Gastroesophageal sphincter (tissue), 4 donors: ENCODE measurements at places on chromosomes 3 and 15. TPM values are rescaled to one million over a fixed set of nuclear protein-coding genes. Genes with fewer than 3 reads are reported as not detected.

- ATAC-seq: no peak
Observed at GRCh38 chr3:143571548-143571947, 276.7 kb downstream of the SLC9A9 start.

DNA sequence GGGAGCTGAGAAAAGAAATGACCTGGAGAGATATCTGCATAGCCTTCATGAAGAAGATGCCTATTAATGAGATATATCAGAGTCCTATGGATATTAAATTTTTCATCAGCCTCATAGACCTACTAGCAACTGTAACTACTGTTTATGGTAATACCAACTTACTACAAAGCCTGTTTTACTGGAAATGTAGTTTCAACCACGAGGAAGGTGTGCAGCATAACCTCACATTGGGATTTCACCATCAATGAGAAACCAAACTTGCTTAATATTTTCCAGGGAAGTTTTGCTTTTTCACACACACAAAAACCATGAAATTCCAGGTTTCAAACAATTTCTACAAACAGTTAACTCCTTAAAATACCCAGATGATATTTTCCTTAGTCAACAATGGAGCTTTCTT, 31.4 kb downstream of the FAM240A start:
- ATAC-seq: no peak

GRCh38 chr15:48641416-48641815, 4.1 kb downstream of the FBN1 start:
- no peak for ATAC-seq

DNA sequence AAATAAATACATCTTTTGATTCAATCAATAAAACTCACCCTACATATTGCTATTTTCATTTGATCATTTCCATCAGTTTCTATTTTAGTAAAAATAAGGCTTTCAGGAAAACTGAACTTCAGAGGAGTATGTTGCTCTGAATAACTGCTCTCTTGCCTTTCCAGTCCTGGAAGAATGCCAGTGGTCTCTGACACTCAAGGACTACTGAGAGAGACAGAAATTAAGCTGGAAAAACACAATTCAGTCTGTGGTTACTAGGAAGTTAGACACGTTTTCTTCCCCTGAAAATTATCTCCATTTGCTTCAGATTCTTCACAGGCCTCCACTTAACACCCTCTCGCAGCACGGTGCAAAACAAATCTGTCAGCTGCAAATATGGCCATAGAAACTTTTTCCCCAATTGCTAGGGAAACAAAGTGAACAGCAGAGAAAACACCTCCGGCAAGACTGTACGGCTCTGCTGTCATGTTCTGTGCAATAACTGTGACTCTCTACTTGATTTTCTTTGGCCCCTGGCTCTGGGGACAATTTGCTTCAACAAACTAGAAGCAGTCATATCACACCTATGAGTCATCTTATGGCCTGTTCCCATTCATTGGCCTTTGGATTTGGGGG, 353.0 kb downstream of the MAGI1 start:
- no peak for ATAC-seq

GRCh38 chr15:50049871-50050270, 69.2 kb downstream of the ATP8B4 start:
- no peak for ATAC-seq

DNA sequence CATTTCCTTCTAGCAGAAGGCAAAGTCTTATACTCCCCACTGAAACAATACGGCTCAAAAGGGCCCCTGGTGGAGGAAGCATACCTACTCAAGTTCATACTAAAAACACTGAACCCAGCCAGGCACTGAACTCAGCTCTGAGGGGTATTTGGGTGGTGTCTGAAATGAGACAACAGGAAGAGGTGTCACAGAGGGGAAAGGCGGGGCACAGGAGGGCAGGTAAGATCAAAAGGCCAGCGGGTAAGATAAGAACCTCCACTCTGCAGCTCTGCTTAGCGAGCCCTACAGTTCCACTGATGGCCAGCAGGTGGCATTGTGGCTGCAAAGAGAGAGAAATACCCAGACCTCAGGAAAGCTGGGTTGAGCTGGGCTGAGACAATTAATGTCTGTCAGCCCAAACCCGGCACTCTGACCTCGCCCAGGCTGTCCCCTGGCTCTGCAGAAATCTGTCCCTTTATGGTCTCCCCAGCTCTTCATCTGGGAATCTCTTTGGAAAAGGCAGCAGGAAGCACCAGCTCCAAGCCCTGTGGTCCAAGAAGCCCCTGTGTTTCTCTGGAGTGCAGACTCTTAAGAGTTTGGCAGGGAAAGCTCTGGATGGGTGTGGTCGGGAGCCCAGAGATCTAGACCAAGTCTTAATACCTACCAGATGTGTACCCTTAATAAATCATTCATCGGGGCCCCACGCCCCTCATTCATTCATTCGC, 8.4 kb downstream of the MFGE8 start:
- peak; percentile 80 for ATAC-seq

GRCh38 chr3:53881691-53882593, at the start of gene ACTR8:
TSS of gene ACTR8 (minus strand) at chr3:53882152. CDS start at chr3:53882101, 51 bp downstream.
- ATAC-seq: peak; percentile 98

DNA sequence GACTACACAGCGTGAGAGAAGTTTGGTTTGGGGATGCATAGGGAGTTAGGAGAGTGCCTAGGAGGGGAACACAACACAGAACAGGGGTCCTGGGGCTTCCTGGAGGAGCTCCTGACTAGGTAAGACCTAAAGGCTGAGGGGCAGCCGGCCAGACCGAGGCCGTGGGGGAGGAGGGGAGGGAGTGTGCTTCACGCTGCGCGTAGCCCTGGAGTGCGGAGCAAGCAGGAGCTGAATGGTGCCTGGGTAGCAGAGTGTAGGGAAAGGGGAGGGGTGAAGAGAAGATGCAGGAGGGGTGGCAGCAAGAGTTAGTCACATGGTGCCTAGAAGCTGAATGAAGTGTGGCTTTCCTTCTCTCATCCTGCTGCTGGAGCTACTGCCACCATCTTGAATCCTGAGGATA, 32.4 kb upstream of the HHATL start:
- no peak for ATAC-seq

DNA sequence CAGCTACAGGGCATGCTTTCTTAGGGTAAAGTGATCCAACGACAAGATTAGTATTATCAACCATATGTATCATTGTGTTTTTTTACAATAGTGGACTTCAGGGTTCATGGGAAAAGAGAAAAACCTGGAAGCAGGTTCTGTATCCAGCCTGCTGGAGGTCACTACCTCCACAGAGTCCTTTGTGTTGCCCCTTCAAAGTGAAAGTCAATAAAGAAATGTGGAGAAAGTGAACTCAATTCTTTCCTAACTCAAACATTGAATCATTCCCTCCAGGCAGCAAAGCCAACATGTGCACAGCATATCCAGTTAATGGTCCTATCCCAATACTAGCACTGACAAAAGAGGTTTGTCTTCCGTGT, 45.4 kb downstream of the FGF7 start:
- ATAC-seq: peak; percentile 70

DNA sequence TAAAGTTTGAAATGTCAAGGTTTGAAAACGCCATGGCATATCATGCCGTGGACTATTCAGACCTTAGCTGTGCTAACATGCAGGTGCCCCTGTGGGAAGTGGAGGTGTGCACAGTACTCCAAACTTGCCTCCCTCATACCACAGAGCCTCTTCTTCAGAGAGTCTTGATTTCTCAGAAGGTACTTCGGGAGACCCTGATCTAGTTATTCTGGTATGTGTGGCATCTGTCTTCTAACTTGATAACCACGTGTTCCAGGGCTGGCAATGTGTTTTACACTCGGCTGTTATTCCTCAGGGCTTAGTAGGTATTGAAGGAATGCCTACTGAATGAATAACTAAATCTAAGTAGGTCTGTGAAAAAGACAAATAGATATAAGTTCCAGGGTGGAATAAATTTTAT, 309.9 kb downstream of the CLSTN2 start:
- ATAC-seq: no peak

DNA sequence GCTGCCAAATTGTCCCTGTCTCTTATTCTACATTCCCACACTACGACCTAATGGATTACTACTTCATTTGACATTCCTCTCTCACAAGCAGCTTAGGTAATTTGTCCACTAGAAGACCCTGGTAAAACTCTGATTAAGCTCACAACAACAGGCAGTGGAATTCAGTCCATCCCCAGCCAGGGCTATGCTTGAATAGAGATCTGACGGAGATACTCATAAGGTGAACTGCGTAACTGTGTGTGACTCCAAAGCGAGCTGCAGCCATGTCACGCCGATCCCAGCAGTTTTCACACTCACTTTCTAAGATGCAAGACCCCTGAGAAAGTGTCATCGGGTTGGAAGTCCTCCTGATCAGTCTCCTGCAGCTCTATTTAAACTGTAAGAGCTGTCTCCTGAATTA, 25.7 kb upstream of the ROBO2 start:
- ATAC-seq: no peak

DNA sequence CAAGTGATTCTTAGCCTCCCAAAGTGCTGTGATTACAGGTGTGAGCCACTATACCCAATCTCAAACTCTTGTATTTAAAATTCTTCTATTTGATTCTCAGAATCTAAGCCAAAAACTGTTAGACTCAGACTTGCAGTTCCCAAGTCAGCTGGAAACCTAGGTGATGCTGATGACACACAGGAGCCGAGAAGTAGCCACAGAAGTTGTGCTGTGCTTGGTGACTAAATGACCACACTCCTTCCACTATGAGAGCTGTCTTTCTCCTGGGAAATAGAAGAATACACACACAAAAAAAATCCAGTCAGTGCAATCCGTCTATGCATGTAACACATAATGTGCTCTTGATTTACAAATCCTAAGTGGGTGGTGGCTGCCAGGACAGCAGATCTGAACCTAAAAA, 33.9 kb downstream of the ILDR1 start:
- ATAC-seq: no peak

- ATAC-seq: no peak
Observed at GRCh38 chr3:79937567-79937966, 169.8 kb upstream of the ROBO1 start.

GRCh38 chr3:132535575-132536441, 61.3 kb upstream of the ACKR4 start:
- peak; percentile 78 for ATAC-seq

- no peak for ATAC-seq
Observed at GRCh38 chr3:51794206-51794605, 15.2 kb upstream of the IQCF6 start.

- no peak for ATAC-seq
Observed at GRCh38 chr3:176785171-176785570, 412.1 kb downstream of the TBL1XR1 start.

- ATAC-seq: no peak
Observed at GRCh38 chr3:122533931-122534334, 19.2 kb upstream of the KPNA1 start.

GRCh38 chr3:32274306-32274705, 35.8 kb downstream of the CMTM8 start:
- ATAC-seq: no peak

- no peak for ATAC-seq
Observed at GRCh38 chr3:51720292-51721061, 13.6 kb downstream of the GRM2 start.

DNA sequence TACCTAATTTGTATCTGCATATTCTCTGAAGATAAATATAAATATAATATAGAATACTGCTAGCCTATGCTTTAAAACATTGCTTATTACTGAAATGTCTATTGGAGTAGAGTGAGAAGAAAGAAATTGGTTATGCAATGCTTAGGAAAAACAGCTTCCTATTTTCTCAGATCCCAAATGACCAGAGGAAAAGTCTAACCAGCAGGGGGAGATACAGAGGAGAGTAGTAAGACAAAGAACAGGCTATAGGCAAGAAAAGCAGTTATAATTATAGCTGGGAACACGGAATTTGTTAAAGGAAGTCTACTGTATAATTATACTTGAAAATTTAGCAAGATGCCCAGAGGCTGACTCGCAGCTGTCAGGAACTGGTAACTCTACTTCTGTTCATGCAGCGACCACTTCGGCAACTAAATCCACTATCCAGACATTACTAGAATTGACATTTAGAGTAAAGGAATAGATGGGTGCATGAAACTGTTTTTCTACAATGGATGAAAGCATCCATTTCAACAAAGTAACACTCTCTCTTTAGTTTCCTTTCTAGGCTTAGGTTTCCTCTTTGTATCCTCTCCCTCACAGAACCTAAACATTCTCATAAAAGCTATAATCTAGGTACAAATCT, 97.2 kb downstream of the TBC1D5 start:
- no peak for ATAC-seq

DNA sequence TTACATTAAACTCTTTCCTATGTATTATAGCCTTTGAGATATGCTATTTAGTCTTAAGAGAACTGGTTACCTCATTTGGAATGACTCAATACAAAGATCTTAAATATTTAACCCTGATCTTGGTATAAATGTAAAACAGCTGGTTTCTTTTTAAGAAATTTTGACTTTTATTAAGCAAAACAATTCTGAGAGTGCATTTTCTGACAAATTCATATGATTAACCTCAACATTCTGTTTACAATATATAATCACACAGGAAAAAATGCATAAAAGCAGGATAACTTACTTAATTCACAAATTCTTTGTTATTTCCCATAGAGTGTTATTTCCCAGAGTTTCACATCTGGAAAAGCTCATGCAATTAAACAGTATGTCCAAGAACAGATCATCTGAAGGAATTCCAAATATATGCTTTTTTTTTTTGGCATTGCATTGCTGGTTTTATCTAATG, 400.4 kb upstream of the THBS1 start:
- no peak for ATAC-seq

GRCh38 chr15:96262097-96262496, 68.4 kb upstream of the NR2F2 start:
- no peak for ATAC-seq

DNA sequence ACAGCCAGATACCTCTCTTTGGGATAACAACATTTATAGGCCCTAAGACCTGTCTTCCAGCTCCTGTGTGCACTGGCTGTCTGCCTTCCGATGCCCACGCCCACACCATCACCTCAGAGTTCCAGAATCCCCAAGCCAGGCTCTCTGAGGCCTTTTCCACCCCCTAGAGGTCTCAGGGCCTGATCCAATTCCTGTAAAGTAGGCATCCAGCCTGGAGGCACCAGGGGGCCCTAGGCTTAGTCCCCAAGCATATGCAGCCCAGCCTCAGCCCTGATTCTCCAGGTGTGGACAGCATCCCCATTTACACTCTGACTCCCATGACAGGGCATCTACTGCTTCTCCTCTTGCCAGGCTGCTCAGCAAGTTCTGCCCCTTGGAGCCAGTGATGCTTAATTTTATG, 72.7 kb upstream of the CORO2B start:
- no peak for ATAC-seq

DNA sequence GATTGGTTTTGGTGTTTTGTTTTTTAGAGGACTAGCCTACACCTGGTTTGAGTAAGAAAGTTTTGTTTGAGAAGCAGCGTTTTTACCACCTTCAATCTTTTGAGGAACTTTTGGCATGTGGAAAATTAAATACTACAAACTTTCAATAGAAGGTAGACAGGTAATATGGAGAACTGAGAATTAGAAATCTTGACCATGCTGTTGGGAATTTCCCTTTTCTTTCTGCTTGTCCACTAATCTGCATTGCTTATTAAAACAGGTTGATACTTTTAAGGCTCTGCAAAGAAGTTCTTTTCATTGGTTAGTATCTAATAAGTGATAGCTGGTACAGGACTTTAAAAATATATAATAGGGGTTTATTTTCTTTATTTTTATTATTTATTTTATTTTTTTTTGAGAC, 31.9 kb downstream of the UBE2E1 start:
- no peak for ATAC-seq

The GCHFR gene
- 5.9 TPM for total RNA-seq

The ZMYND10 gene
- not detected for total RNA-seq

The CD200R1L gene
- not detected for total RNA-seq

The KY gene
- total RNA-seq: 0.64 TPM

The LSAMP gene
- total RNA-seq: 1.5 TPM

The SCAANT1 gene
- total RNA-seq: not detected

The RHCG gene
- total RNA-seq: 12.3 TPM

The GP5 gene
- total RNA-seq: 0.31 TPM
